MV-4-11 (cell line): ENCODE measurements at places on chromosomes 3 and 15.

DNA sequence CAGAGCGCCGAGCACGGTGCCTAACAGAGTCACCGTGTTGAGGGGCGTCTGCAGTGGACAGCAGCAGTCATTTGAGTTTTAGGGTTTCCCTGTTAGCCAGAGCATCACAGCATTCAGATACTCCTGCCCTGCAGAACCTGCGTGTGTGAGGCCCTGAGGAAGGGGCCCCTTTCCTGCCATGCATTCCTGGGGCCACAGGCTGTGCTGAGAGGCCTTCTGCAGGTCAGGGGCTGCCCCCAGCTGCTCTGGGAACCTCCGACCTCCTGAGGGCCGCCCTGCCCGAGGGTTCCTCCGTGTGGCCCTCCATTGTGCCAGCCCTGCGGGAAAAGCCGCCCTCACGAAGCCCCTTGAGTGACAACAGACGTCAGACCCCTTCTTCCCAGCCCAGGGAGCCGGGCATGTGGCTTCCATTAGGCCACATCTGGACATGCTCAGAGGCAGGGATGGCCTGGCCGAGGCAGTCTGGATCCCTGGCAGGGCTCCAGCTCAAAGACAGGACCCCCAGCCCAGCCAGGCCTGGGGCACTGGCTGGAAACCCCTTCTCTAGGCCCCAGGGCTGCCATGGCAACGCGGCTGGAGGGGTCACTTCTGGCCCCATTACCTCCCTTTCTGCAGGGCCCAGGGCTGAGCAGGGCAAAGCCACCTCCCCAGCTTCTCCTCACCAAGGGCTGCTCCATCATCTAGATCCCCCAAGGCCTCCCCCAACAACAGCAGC, 25.3 kb downstream of the FBLN2 start:
- no peak for DNase-seq

DNA sequence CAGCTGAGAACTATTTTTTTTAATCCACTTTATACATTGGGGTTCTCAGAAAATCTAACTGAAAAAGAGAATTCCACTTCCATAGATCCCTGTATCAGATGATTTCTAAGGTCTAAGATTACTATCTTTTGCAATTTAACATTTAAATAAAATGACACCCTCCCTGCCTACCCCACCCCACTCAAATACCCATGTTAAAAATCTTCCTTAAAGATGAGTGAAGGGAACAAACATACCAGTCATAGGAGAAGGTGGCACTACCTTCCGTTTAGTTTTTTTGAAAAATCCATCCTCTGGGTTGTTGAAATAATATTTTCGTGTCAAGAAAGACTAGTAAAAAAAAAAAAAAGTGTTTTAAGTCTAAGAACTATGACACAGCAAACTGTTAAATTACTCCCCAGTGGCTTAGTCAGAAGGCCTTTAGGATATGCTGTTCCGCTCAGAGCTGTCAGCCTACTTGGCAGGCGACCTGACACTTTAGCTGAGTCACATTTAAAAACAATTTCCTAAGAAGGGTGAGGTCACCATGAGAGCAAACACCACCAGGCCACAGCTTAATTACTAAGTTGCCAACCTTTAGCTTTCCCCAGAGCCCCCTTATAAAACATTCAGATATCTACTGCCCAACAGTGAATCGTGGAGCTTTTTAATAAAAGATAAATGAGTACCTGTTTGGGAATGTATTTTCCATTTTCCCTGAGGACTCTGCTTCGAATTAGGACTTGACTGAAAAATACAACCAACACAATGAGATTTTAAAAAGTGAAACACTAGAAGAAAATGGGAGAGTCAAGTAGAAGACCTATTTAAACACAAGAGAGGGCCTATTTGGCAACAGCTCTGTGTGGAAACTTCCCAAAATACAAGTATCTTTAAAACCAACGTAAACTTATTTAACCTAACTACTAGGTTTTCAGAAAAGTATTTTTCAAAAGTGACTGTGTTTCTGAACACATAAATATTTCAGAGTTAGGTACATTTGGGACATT, 9.6 kb downstream of the EMC3 start:
- DNase-seq: peak; percentile 97

- no peak for DNase-seq
These were observed 315.9 kb upstream of the TBL1XR1 start for GRCh38 chr3:177512945-177513814.

- no peak for DNase-seq
These were observed 112.9 kb downstream of the GSK3B start for GRCh38 chr3:119981386-119981785.

DNA sequence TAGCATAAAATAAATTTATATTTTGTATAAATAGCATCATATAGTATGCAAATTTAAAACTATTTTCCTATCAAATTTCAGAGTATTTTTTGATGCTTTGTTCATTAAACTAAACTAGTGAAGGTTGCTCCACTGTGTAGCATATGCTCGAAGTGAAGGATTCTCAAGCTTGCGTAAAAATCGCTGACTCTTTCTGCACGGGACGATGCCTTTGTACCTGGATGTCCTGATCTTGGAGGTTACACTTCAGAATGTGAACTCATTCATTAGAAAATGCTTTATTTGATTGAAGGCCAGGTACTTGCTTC, 305.0 kb downstream of the WDR72 start:
- no peak for DNase-seq

DNA sequence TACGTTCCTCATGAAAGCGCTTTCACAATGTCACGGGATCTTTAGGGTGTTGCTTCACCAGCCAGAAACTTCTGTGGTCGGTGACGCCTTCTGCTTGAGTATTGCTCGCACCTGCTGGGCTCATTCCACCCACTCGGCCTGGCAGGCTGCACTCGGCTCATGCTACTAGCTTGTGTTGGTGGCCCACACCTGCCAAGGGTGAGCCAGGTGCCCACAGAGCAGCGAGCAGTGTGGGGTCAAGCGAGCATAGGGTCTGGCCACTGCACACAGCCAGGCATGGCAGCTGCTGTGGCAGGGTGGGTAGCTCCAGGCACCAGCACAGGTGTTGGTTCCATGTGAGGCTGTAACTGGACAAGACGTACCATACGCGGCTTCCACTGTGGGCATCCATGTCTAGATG, 202.9 kb upstream of the CADM2 start:
- peak; percentile 82 for DNase-seq

DNA sequence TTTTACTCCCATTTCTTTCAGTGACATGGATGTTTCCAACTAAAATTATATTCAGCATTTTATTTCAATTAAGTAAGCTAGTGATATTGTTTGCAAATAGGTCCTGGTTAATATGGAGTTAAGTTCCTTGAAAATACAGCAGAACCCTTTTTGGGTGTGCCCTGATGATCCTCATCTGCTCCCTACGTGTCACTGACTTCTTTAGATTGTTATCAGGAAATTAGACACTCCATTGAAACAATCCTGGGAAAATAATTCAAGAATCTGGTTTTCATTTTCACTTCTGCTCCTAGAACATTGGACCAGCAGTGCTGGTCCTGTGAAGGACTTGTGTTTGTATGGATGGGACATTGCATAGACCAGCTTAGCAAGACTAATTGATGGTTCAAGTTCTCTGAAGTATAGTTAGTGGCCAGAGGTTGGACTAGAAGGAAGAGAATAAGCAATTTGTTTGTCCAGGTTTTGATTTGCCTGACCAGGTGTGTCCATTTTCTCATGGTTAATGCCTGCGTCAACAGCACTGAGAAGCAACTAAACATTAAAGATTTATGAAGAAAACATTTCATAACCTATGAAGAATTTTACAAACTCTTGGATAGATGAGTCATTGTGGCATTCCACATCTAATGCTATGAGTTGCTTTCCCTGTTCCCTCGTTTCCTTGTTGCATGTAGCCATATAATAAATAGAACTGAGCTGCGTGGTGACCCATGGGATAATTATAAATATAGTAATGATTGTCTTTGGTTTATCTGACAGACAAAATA, 95.8 kb downstream of the ZPLD1 start:
- DNase-seq: no peak

GRCh38 chr3:129470861-129471260, 30.8 kb downstream of the IFT122 start:
- DNase-seq: no peak
